ENCODE measurements at places on chromosomes 3 and 15. TPM values are rescaled to one million over a fixed set of nuclear protein-coding genes. Genes with fewer than 3 reads are reported as not detected.

The AMT gene
- total RNA-seq: 8.9 TPM

GRCh38 chr15:87961851-87962420, 294.6 kb downstream of the NTRK3 start:
- DNase-seq: no peak
- no peaks in the 10 kb centered on the region for H3K27me3 ChIP-seq
- no peaks in the 10 kb centered on the region for H3K36me3 ChIP-seq
- H3K4me3 ChIP-seq: no peak overlapping the region

The ZBTB47 gene
- total RNA-seq: 38.0 TPM

GRCh38 chr3:14716591-14716990, 41.6 kb downstream of the C3orf20 start:
- no peaks in the 10 kb centered on the region for H3K36me3 ChIP-seq
- no peaks in the 10 kb centered on the region for H3K4me1 ChIP-seq
- DNase-seq: no peak
- H3K4me3 ChIP-seq: no peak overlapping the region

GRCh38 chr15:101204739-101205535, 46.9 kb downstream of the CHSY1 start:
- no peak for DNase-seq
- no peak overlapping the region for H3K27ac ChIP-seq
- no peaks in the 10 kb centered on the region for H3K27me3 ChIP-seq
- no peaks in the 10 kb centered on the region for H3K36me3 ChIP-seq
- H3K4me3 ChIP-seq: no peak overlapping the region

- no peaks in the 10 kb centered on the region for H3K27me3 ChIP-seq
- no peak overlapping the region for H3K4me3 ChIP-seq
- no peaks in the 10 kb centered on the region for H3K4me1 ChIP-seq
- no peak overlapping the region for H3K27ac ChIP-seq
- DNase-seq: no peak
Measured at GRCh38 chr3:25679642-25680302, 15.1 kb upstream of the TOP2B start.

- DNase-seq: no peak
- H3K27me3 ChIP-seq: no peaks in the 10 kb centered on the region
- no peaks in the 10 kb centered on the region for H3K4me1 ChIP-seq
- H3K27ac ChIP-seq: no peak overlapping the region
- no peak overlapping the region for H3K4me3 ChIP-seq
Measured at GRCh38 chr3:67635806-67636205, 18.6 kb downstream of the SUCLG2 start.

GRCh38 chr15:96180087-96180748, 150.3 kb upstream of the NR2F2 start:
- DNase-seq: no peak
- H3K27me3 ChIP-seq: no peaks in the 10 kb centered on the region
- no peak overlapping the region for H3K27ac ChIP-seq
- no peaks in the 10 kb centered on the region for H3K4me1 ChIP-seq

- no peak for DNase-seq
- no peaks in the 10 kb centered on the region for H3K27me3 ChIP-seq
- H3K27ac ChIP-seq: no peak overlapping the region
- no peak overlapping the region for H3K4me3 ChIP-seq
Measured at GRCh38 chr3:36852071-36852470, 87.7 kb upstream of the DCLK3 start.

GRCh38 chr3:71114610-71115009, 468.9 kb downstream of the FOXP1 start:
- no peaks in the 10 kb centered on the region for H3K4me1 ChIP-seq
- H3K27ac ChIP-seq: no peak overlapping the region
- H3K27me3 ChIP-seq: no peaks in the 10 kb centered on the region
- H3K4me3 ChIP-seq: no peak overlapping the region

- no peak overlapping the region for H3K4me3 ChIP-seq
- no peaks in the 10 kb centered on the region for H3K36me3 ChIP-seq
- no peak for DNase-seq
- H3K27ac ChIP-seq: no peak overlapping the region
- no peaks in the 10 kb centered on the region for H3K27me3 ChIP-seq
Measured at GRCh38 chr3:38834717-38835116, 18.7 kb upstream of the SCN10A start.

- H3K27me3 ChIP-seq: no peaks in the 10 kb centered on the region
- H3K4me3 ChIP-seq: no peak overlapping the region
- no peak for DNase-seq
- no peaks in the 10 kb centered on the region for H3K4me1 ChIP-seq
- H3K36me3 ChIP-seq: peaks cover 9% of the 10 kb centered on the region
- H3K27ac ChIP-seq: no peak overlapping the region
Measured at GRCh38 chr15:25403771-25404170, 35.1 kb downstream of the UBE3A start.

Data from prostate gland (tissue), 2 donors.